ENCODE measurements at places on chromosomes 12 and 14. TPM values are rescaled to one million over a fixed set of nuclear protein-coding genes. Genes with fewer than 3 reads are reported as not detected.
A peak's percentile ranks its signal among the peaks of the same experiment; 100 is the strongest.

DNA sequence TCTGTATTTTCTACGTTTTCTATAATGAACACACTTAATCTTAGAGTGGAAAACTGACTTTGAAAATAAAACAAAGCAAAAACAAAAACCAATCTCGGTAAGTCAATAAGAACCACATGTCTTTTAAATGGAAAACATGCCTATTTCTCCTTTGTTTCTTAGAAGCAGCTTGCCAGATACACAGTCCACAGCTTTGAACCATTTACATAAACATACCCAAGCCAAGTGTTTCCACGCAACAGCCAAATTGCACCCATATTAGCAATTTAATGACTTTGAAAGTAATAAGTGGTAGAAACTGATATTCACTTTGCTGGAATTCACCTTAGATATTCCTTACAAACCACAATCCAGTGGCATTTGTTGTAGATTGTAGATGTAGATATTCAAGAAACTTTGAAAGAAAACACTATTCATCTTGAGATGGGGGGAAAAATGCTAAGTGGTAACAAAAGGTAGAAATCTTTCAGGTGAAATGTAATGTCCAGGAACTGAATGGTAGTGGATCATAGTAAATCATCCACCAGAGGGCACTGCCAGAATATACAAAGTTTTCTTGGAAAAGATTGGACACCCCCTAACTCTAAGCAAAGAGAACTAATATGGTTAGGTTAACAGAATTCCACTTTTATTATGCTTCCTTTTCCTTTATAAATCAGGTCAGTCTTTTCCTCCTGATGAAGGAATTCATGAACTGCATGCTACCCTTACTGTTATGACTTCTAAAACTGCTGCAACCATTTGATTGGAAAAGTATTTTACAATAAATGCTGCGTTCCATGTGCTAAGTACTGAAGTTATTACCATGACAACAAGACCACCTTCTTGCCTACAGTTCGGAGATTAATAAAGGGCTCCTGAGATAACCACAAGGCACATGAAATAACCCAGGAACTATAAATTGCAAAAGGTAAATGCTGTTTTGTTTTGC lies 69.8 kb downstream of the RERG start:
- DNase-seq = no peak

DNA sequence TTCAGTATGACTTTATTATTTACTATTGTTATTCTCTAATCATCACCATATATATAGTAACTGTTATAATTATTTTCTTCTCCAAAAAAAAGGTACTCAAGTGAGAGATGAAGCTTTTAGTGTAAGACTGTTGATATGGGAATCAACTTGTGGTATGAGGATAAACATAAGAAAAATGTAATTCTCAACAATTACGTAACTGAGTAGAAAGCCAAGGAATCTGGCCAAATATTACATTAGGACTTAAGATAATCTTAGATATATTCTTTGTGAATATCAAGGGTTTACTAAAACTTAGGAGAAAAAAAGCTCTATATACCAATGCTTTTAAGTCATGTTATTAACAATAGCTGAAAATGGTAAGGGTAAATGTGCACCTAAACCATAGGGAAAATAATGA lies 13.3 kb downstream of the SENP1 start:
- no peak for DNase-seq

LRRIQ1 gene
- 0.58 TPM for total RNA-seq

GALNT6 gene
- total RNA-seq = 0.74 TPM

DNA sequence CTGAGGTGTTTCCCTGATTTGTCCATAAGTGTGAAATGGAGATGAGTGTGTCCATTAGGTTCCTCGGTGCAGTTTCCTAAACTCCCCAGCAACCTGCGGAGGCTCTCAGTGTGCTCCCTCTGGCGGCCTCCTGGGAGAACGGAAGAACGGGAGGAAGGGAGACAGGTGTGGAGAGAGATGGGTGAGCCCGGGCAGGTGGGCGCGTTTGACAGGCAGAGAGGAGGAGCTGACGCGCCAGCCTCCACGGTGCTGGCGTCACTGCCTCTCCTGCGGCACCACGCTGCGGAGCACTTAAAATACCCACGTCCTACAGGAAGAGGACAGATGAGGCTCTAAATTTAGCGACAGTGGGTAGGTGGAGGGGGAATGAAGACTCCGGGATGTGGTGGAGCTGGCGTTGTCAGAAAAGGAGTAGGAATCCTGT lies 26.8 kb upstream of the PEX5 start:
- DNase-seq = peak; percentile 46

DNA sequence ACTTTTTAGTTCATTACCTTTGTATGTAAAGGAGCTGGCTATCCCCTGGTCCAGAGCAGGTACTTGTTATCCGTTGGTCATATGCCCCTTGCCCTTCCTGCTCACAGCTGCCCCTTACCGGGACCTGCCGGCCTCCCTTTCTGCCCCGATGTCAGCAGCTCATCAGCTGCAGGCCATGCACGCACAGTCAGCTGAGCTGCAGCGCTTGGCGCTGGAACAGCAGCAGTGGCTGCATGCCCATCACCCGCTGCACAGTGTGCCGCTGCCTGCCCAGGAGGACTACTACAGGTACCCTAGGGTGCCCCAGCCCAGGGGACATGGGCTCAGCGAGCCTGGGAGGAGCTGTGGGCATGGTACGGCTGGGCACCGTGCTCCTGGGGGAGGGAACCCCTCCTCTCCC lies 2.3 kb upstream of the RNU7-1 start:
- DNase-seq = no peak

KCTD10 gene
- total RNA-seq = 20.8 TPM

HECTD1 gene
- 165 TPM for total RNA-seq

RASSF8 gene
- total RNA-seq = 30.9 TPM

DNA sequence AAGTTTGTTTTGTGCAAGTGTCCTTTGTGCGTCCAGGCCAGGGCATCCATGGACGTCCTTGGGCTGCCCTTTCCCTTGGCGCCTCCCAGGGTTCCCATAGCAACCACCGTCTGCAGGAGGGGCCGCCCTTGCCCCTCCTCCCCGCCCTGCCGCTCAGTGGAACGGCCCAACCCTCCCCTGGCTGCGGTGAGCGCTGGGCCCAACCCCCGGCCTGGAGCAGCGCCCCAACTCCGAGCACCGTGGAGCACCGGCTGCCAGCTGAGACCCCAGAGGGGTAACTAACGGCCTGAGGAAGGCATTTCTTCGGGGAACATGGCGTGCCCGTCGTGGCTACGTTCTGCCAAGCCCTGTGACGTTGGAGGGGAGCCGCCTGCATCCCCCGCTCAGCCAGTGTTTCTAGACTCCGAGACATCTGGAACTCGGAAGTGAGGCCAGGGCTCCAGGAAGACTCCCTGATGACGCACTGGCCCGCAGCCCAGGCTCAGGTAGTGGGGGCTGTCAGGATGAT lies 5.3 kb upstream of the ACACB start:
- DNase-seq = peak; percentile 97

DNA sequence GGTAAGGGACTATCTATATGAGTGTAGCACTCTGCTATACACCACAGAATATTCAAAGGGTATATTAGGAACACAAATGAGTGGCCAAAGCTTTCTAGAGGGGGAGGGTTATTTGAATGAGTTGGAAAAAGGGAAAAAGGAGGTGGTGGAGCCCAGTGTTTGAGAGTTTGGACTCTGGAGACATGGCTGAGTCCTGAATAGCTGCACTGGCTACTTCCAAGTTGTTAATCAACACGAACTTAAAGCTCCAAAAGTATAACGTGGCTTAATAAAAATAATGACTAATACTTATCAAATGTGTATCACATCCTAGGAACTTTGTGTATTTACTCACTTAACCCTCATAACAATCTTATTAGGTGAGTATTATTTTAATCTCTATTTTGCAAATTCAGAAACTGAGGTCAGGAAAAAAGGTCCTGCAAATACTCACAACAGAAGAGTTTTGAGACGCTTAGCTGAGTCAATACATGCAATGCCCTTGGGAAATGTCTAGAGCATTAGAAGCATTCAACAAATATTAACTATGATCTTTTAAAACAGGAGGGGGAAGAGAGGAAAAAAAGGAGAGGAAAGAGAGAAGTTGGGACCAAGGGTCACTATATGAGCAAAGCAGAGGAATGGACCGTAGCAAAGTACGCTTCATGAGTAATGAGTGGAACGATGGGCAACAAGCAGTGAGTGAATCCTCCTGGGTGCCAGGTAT lies 189.5 kb upstream of the HMGA2 start:
- no peak for DNase-seq

DNA sequence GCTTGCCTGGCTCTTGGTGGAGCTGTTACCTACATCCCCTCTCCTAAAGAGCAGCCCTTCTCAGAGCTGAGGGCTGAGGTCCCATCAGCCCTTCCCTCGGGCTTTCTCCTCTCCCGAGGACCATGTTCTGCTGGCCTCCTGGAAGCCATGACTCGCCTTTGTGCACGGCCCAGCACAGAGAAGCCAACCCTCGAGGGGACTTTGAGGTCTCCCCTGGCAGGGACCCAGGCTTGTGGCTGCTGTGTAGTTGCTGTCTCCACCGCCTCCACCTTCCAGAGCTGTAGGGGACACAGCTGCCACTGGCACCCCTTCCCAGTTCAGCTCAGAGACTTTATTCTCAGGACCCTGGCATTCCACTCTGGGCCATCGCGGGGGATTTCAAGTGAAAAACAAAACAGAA lies 22.9 kb upstream of the CCND2 start:
- no peak for DNase-seq

PLEKHG3 gene
- total RNA-seq = 34.3 TPM

- no peak for DNase-seq
These were observed 458.0 kb downstream of the FLRT2 start for GRCh38 chr14:85987907-85988306.

RTL1 gene
- total RNA-seq = not detected

DNA sequence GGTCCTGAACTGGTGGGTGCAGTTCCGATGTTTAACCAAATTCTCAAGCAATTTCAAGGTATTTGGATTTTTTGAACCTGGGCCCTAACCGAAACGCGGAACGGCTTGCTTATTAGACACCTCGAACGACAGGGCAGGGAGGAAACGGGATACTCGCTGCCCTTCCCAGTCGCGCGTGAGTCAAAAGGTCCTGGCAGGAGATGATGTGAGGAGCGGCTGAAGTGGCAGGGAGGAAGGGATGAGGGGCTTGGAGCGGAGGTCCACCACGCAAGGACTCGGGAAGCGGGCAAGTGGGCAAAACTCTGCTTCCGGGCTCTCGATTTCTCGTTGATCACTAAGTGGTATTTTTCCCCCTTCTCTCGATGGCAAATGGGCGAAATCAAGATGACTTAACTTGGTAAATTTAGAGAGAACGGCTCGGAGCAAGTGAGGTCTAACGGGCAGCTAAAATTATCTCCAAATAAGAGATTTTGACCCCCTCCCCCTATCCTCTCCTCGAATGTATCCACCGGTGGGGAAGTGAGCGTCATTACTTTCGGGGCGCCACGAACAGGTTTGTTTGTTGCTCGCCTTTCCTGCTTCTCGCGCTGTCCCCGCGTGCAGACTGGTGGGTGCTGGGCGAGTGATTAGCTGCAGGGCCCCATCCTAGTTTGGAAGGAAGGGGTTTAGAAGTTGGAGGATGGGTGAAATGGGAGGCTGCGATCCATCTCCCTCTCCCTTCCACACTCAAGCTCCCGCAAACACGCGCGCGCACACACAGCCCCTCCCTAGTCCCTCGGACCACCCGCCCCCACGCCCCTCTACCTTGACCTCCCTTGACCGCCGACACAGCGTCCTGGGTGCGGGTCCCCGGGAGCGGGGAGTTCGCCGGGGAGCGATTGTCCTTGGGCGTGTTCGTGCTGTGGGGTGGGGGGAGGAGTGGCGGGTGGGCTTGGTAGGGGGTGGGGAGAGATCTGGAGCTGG lies 986 bp upstream of the NTF3 start:
- DNase-seq = no peak

GRCh38 chr14:88321692-88322503 lies 1.2 kb downstream of the KCNK10 start:
- DNase-seq = no peak

AKAP3 gene
- 2.6 TPM for total RNA-seq

MMP14 gene
- total RNA-seq = 18.3 TPM

DNA sequence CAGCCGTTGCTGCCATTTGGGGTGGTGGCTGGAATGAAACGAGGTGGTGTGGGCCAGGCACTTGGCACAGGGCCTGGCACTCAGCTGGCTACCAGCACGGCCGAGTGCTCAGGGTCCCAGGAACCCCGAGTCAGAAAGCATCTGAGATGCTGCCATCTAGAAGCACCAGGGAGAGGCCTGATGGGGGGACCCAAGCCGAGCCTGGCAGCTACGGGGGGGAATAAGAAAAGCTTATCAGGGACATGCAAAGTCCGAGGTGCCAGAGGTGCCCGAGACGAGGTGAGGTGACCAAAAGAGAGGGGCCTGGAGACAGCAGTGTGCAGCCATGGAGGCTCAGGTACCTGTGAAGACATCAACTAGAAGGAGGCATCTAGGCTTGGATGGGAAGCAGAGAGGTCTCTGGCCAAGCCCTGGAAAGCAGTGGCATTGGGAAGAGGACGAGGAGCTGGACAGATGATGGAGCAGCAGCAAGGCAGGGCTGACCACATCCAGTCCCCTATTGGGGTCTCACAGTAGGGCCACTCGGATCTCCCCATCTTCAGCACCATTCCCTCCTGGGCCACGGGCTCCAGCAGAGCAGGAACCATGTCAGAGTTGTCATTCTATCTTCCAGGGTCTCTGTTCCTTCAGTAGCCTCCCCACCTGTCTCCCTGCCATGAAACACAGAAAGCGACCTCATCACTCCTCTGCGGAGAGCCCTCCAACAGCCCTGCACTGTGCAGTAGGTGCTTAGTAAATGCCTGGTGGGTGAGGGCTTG lies 59.3 kb upstream of the DIO3 start:
- no peak for DNase-seq

Measured in heart left ventricle (tissue), 16 donors.